ENCODE measurements at places on chromosomes 5 and 9. TPM values are rescaled to one million over a fixed set of nuclear protein-coding genes. Genes with fewer than 3 reads are reported as not detected.

DNA sequence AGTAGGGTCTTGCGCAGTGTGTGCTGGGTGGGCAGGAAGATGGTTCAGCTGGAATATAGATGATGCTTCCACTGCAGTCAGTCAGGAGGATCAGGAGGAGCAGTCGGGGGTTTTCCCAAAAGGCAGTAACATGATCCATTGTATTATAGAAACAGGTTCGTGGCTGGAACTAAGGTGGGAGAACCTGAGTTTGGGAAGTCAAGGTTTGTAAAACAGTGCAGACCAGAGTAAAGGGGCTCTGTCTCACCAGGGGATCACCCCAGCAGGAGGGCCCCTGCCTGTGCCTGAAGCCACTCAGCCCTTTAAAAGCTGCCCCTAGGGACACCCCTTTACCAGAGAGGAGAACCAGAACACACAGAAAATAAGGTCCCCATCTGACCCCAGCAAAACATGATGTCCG lies 213.4 kb downstream of the AUH start:
- H3K4me3 ChIP-seq: no peak overlapping the region
- H3K27me3 ChIP-seq: no peaks in the 10 kb centered on the region
- no peaks in the 10 kb centered on the region for H3K36me3 ChIP-seq
- H3K27ac ChIP-seq: no peak overlapping the region
- no peaks in the 10 kb centered on the region for H3K4me1 ChIP-seq
- no peak for DNase-seq

DNA sequence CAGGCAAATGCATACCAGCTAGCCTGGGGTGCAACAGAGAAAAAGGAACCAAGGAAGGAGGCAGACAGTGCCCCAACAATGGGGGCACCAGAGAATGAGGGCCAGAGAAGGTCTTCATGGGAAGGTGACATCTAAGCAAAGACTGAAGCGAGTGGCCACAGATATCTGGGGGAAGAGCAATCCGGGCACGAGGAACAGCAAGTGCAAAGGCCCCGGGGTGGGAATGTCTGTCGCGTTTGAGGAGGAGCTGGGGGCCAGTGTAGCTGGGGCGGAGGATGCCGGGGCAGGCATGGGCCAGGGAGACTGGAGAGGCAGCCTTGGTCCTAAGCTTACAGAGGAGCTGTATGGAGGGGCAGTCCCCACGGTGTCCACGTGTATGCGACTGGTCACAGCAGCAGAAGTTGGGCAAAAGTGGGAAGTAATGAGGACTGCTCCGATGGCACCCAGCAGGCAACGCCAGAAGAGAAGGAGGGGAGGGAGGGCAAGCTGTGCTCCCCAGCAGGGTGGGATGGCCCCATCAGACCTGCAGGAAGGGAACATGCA lies 19.1 kb downstream of the EEIG1 start:
- H3K4me3 ChIP-seq: no peak overlapping the region
- H3K27me3 ChIP-seq: no peaks in the 10 kb centered on the region
- no peak for DNase-seq
- no peaks in the 10 kb centered on the region for H3K36me3 ChIP-seq
- H3K4me1 ChIP-seq: peaks cover 17% of the 10 kb centered on the region

DNA sequence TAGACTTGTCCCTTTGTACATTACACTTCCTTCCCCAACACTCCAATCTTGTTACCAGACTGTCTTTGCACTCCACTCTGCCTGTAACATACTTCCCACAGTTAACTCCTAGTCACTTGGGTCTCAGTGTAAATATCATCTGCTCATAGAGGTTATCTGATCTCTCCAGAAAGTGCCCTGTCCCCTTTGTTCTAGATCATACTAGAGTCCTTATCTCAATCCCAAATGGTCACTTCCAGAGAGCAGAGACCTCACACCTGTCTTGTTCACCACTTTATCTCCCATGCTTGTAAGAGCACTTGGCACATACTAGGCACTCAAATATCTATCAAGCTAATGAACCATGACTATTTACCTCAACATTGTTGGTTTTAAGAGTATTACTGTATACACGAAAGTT lies 30.4 kb downstream of the SETX start:
- peaks cover 12% of the 10 kb centered on the region for H3K36me3 ChIP-seq
- H3K4me1 ChIP-seq: no peaks in the 10 kb centered on the region
- DNase-seq: no peak
- H3K4me3 ChIP-seq: no peak overlapping the region
- H3K27me3 ChIP-seq: no peaks in the 10 kb centered on the region

DNA sequence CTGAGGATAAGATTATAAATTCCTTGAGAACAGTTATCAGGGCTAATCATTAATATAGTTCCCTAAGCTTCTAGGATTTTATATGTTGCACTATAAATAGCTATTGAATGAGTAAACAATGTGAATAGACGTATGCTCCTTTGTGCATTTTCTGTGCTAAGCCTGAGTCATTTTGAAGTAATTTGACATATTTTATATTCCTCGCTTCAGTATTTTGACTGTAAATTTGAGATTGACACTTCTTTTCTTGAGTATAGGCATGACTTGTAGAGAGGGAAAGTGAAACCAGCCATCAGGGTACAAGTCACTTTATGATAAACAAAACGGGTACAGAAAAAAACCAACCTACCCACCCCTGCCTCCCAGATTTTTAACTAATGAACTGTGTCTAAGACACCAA lies 367.7 kb upstream of the PRR16 start:
- DNase-seq: peak; percentile 68
- no peaks in the 10 kb centered on the region for H3K36me3 ChIP-seq
- H3K27ac ChIP-seq: no peak overlapping the region
- peak overlapping the region; percentile 6 for H3K4me3 ChIP-seq

GRCh38 chr5:6475626-6476312 lies 27.1 kb downstream of the UBE2QL1 start:
- H3K4me1 ChIP-seq: no peaks in the 10 kb centered on the region
- no peak overlapping the region for H3K27ac ChIP-seq
- H3K27me3 ChIP-seq: no peaks in the 10 kb centered on the region
- DNase-seq: no peak

DNA sequence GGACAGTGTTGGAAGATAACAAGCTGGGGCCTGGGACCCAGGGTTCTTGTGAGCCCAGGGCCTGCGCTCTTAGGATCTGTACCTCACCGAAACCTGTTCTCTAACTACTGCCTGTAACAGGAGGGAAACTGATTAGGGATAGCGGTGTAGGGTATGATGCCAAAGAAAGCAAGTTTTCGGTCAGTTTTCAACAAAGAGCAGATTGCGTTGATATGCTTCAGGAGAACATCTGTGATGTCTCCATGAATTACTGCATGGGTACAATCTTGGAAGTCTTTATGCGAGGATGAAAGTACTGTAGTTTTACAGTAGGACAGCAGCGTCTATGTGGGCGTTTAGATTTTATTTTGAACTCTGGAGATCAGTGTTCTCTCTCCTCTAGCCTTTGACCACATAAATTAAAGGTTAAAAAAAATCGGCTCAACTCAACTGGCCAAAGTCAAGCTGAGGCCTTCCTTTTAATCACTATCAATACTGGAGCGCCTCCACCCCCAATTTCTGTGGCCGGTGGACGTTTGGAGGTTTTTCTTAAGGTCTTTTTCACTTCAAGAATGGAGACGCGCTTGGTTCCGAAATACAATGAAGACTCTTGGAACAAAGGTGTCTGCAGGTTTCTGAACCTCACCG lies 3.0 kb downstream of the NFIL3 start:
- no peaks in the 10 kb centered on the region for H3K36me3 ChIP-seq
- peaks cover 18% of the 10 kb centered on the region for H3K4me1 ChIP-seq
- H3K4me3 ChIP-seq: peak overlapping the region; percentile 87

DNA sequence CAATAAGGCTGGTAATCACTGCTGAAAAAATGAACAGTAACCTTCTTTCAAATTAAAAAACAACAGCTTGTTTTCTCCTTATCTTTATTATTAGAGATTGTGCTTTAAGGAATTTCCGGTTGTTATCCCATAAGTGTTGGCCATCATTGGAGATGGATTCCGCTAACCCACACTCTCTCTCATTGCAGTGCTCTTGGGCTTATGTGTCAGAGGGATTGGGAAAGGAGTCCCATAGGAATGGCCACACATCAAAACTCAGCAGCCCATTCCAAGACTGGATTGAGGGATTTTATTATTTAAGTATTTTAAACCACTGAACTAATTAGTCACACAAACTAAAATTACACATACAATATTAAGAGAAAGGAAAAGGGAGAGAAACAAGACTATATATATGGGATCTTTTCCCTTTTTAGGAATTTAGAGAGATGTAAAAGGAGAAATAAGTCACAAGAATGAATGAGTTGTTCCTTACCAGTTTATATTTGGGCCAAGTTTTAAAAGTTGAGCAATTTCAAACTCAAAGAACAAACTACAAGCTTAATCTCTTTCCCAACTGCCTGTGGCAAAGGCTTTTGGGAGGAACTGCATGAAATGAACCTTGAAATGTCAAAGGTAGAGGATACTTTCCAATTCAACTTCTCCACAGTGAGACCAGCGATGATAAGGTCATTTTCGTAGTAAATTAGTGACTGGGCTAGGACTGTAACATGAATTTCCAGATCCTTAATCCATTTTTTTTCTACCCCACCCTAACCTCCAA lies 2.4 kb downstream of the SPINK6 start:
- H3K36me3 ChIP-seq: no peaks in the 10 kb centered on the region
- H3K4me3 ChIP-seq: no peak overlapping the region
- no peak for DNase-seq
- no peaks in the 10 kb centered on the region for H3K27me3 ChIP-seq
- H3K4me1 ChIP-seq: no peaks in the 10 kb centered on the region

- H3K4me3 ChIP-seq: no peak overlapping the region
- no peaks in the 10 kb centered on the region for H3K27me3 ChIP-seq
- H3K36me3 ChIP-seq: no peaks in the 10 kb centered on the region
- H3K27ac ChIP-seq: no peak overlapping the region
- no peaks in the 10 kb centered on the region for H3K4me1 ChIP-seq
These were observed 182.2 kb downstream of the FSTL4 start for GRCh38 chr5:133430095-133430494.

DNA sequence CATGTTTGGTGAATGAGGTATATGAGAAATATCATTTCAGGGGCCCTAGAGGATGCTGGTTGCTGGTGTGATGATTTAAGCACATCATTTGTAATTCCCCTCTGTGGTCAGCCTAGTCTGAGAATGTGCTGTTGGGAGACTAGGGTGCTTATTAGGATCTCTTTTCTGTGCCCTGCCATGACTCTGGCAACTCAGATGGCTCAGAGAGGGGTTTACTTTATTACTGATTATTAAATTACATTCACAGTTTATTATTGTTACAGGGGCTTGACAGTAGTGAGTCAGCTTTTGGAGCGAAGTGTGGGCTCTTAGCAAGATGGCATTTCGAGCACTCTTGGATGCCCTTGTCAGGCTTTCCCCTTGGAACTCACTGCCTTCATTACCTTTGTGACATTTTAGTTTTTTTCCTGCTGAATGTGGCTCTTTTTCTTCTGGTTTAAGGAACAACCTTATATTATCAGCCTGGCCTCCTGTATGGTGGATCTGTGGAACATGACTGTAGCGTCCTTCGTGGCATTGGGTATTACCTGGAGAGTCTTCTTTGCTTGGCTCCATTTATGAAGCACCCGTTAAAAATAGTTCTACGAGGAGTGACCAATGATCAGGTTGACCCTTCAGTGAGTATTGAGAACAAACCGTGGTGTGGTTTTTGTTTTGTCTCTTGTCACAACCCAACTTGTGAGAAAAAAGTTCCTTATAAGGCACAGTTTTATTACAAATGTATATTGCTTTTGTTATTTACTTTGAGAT lies 33.8 kb downstream of the RCL1 start:
- H3K27ac ChIP-seq: no peak overlapping the region
- H3K36me3 ChIP-seq: no peaks in the 10 kb centered on the region
- no peaks in the 10 kb centered on the region for H3K27me3 ChIP-seq
- H3K4me3 ChIP-seq: no peak overlapping the region
- peaks cover 10% of the 10 kb centered on the region for H3K4me1 ChIP-seq

- no peak overlapping the region for H3K4me3 ChIP-seq
- peak; percentile 20 for DNase-seq
- H3K36me3 ChIP-seq: no peaks in the 10 kb centered on the region
- H3K27ac ChIP-seq: no peak overlapping the region
- no peaks in the 10 kb centered on the region for H3K4me1 ChIP-seq
These were observed 20.9 kb downstream of the OR2Y1 start for GRCh38 chr5:180718810-180719453.

DNA sequence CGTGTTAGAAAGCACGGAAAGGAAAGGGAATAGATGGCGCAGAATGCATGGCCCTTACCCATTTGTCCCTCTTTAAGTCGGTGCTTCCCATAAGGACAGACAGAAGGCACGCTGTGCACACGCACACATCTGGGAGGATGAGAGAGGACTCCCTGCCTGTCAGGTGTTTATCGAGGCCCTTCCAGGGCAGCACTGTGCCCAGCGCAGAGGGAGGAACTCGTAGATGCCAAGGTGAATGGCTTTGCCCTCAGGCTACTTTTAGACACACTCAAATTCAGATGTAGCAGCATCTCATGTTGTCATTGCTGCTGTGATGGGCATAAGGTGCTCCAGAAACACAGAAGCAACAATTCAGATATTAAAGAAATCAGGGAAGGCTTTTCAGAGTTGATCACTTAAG lies 70.2 kb upstream of the CTSL start:
- no peak for DNase-seq
- H3K36me3 ChIP-seq: no peaks in the 10 kb centered on the region
- no peak overlapping the region for H3K27ac ChIP-seq
- H3K4me1 ChIP-seq: peaks cover 2% of the 10 kb centered on the region

DNA sequence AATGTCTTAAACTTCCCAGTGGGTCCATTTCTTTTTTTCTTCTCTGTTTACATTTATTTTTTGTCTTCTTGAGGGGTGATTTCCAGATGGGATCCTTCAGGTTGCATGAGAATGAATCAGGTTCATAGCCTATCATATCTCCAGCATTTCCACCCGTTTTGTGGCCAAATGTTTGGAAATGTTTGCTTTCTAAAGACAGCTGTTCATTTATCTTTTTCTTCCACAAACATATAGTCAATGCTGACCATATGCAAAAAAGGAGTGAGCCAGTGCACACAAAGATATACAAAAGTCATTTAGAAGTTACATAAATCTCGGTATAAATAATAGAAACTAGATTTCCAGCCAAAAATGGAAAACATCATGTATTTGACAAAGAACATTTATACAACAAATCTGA lies 71.6 kb upstream of the STC2 start:
- H3K36me3 ChIP-seq: no peaks in the 10 kb centered on the region
- no peak overlapping the region for H3K27ac ChIP-seq
- peak; percentile 88 for DNase-seq
- H3K4me3 ChIP-seq: no peak overlapping the region
- H3K27me3 ChIP-seq: no peaks in the 10 kb centered on the region

- H3K36me3 ChIP-seq: no peaks in the 10 kb centered on the region
- no peak overlapping the region for H3K27ac ChIP-seq
These were observed 210.1 kb upstream of the MVB12B start for GRCh38 chr9:126116351-126117157.

Gene UBTD2
- 24.9 TPM for total RNA-seq

Gene SLC6A18
- not detected for total RNA-seq

Gene SNX24
- 20.3 TPM for total RNA-seq

Gene NUTM2F
- not detected for total RNA-seq

Gene LIFR
- 65.1 TPM for total RNA-seq

Gene NEUROG1
- not detected for total RNA-seq

Gene NRARP
- total RNA-seq: not detected

All from fibroblast of lung (primary cell).